Fibroblast of lung (primary cell): ENCODE measurements at places on chromosomes 6 and 20. TPM values are rescaled to one million over a fixed set of nuclear protein-coding genes. Genes with fewer than 3 reads are reported as not detected.
A peak's percentile ranks its signal among the peaks of the same experiment; 100 is the strongest.

LRRC73 gene
- total RNA-seq = 0.26 and 0.33 TPM in 2 replicates

CNKSR3 gene
- 3.9 and 14.0 TPM in 2 replicates for total RNA-seq

GRCh38 chr6:131083687-131084086 is 20.6 kb upstream of the EPB41L2 start:
- peak; percentile 59 for DNase-seq

GRCh38 chr20:64069614-64070243 is 6.7 kb downstream of the TCEA2 start:
- no peak for DNase-seq
